Stimulated activated CD8-positive, alpha-beta memory T cell treated with anti-CD3 and anti-CD28 coated beads, Interleukin-4, amount 100 ng/mL, for 1 hour (primary cell): ENCODE measurements at places on chromosomes 7 and 10.

DNA sequence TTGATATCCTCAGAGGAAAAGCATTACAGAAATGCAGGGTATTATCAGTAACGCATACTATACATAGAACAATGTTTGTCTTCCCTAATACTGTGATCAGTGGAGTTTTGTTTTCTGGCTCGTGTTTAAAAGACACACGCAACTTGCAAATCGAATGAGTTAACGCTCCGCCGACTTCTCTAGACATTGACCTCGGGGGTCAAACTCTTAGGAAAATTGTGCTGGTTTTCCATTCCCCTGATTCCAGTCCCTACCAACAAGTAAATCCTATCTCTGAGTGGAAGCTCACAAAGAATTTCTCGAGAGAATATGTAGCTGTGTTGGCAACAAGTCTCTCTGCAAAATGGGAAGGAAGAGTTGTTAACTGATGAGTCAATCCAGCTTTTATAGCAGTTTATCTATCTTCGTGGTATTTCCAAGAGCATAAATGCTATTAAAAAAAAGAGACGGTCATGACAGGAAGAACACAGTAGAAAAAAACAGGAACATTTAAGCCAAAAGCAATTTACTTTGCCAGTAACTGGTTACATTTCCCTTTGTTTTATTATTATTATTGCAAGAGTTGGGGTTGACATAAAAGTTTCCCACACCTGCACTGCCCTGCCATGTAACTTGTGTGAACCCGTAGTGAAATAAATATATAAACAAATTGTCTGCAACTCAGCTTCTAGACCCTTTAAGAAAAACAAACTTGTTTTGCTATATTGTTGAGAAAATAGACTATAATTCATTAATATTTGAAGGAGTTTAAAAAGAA lies 144.4 kb downstream of the ARID5B start:
- no peak for DNase-seq

DNA sequence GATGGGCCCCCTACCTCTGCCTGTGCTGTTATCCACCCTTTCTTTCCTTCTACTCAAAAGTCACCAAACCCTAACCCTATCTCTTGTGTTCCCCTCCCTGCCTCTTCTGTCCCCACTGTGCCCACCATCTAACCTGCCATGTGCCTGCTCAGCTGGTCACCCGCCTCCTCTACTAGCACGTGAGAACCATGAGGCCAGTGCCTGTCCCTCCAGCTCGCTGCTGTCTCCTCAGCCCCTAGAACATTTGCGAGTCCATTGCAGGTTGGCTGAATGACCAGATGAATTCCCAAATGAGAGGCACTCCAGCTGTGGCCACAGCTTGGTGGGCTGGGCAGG lies 129.0 kb downstream of the ARHGAP22 start:
- DNase-seq, result no peak

DNA sequence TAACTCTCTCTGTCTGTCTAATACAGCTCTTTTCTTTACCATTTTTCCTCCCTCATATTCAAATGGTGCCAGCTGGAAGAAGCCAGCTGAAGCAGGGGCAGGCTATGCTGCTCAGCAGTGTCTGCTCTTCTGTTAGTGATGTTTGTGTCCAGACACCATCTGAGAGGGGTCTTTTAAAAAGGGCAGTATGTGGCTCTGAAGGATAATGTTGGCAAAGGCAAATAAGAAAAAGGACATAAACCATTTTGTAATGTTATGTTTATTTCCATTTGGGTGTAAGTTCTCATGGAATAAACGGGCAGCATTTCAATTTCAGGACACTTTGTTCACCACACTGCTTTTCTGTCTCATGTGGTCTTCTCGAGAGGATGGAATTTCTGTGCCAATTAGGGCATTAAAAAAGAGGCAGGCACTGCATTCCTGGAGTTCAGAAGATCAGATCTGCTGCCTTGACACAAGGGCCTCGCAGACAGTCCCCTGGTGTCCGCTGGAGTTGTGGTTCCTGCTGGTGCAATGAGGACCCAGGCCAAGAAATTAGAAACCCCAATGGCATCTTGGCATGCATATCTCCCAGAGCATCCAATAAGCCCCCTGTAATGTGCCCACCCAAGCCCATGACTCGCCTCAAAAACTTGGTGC lies 109.0 kb upstream of the ELMO1 start:
- no peak for DNase-seq

GRCh38 chr7:66429498-66430163 lies 199.1 kb upstream of the KCTD7 start:
- DNase-seq, result no peak

GRCh38 chr10:69377933-69378332 lies 38.8 kb downstream of the TACR2 start:
- DNase-seq, result no peak

- DNase-seq, result no peak
Observed at GRCh38 chr7:1631678-1632077, 38.4 kb upstream of the ELFN1 start.

- no peak for DNase-seq
Observed at GRCh38 chr7:13201628-13202027, 514.2 kb downstream of the ARL4A start.

DNA sequence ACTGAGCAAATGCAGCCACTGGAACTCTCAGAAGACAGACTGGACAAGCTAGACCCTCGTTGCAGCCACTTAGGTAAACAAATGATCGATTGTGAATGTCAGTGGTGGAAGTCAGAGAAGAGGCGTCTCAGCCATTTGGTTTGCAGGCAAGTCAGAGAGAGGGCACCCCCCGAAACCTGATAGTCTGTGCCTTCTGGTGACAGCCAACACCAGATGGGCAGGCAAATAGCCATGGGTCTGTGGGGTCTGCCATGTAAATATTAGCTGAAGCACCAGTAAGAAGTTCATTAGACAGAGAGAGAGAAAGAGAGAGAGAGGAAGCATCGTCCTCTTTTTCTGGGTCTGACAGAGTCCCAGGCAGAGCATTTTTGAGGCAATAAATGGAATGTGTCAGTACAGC lies 5.4 kb downstream of the PPP1R17 start:
- no peak for DNase-seq
